Occipital lobe (tissue), 3 donors: ENCODE measurements at places on chromosomes 11 and 22. TPM values are rescaled to one million over a fixed set of nuclear protein-coding genes. Genes with fewer than 3 reads are reported as not detected.

GRCh38 chr11:22666688-22667439, 453 bp downstream of the GAS2 start:
- peak; percentile 43 for DNase-seq

APLNR gene
- 5.8 TPM for total RNA-seq

DNA sequence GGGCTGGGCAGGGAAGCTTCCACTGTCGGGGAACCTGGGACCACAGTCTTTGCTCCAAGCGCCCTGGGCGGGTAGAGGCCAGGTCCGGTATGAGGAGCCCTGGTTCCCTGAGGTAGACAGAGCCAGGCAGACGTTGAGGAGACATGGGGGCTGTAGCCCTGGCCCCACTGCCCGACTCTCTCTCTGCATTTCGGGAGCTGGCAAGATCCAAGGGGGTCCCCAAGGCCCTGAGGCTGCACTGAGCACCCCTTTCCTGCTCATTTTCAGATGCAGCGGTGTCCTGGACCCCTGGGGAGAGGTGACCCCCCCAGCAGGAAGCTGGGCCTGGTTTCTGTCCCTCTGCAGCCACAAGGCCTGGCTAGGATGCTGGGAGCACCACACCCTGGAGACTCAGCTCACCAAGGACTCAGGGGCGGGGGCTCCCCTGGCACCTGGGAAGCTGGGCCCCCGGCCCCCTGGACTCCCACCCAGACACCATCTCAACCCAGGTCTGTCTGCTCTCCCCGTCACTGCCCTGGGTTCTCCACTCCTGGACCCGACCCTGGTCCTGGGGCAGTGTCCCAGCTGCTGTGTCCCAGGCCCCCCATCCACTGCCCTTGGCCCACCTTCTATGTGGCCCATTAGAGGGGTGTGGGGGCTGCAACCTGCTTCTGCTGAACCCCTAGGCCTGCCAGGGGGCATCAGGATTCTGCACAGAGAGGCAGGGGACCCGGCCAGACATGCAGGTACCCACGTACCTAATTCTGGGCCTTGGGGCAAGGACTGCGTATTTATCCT, 15.0 kb upstream of the MUC6 start:
- no peak for DNase-seq

- DNase-seq: no peak
Measured at GRCh38 chr22:50131894-50132293, 38.6 kb upstream of the PANX2 start.

POTEH gene
- total RNA-seq: not detected

EMID1 gene
- total RNA-seq: 31.8 TPM

GRCh38 chr22:49877642-49878041, 24.0 kb downstream of the ZBED4 start:
- no peak for DNase-seq

- DNase-seq: no peak
Measured at GRCh38 chr11:121696931-121697670, 244.3 kb upstream of the SORL1-AS1 start.

- DNase-seq: no peak
Measured at GRCh38 chr22:28841111-28841510, 40.7 kb upstream of the XBP1 start.

CD3D gene
- total RNA-seq: not detected

DNA sequence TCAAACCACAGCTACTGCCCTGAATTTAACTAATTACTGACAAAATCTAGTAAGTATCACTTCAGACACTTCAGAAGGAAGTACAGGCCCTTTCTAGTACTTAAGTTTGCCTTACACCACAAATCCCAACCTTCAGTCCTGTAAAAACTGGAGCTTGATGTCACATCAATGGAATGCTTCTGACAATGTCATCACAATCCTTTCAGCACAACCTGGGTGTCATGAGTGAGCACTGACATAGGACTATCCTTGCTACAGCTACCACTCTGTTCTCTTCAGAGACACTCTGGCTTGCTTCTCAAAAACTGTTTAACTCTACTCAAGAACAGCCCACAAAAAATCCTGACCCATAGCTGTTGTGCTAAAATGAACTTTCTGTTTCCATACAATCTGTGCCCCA, 108.2 kb downstream of the RRM1 start:
- DNase-seq: no peak

DNA sequence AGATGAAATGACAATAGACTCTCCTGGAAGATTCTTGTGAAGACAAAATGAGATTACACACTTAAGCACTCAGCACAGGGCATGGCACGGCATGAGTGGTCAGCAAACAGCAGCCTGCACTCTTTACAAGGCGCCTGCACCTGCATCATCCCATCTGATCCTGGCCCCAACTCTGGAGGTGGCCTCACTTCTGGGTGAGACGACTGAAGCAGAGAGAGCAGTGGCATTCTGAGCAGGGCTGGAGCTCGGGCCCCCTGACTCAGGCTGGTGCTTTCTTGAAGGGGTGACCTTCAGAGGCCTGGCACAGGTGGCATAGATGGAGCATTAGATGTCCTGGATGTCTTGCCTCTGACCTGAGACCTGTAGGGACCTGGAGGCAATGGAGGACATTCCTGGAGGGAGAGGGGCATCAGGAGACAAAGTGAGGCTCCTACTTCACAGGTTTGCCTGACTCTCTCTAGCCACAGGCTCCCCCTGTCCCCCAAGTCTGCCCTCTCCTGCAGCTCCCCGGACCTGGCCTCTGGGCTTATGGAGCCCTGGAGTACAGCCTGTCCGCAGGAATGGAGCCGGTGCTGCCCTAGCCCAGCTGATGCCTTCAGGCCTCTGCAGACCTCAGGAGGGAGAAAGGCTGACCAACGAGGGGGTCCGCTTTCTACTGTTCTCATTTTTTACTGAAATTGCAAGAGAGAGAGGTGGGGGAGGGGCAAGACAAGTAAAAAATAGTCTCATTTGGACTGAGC, 65.5 kb upstream of the THY1 start:
- no peak for DNase-seq

LAYN gene
- total RNA-seq: 4.4 TPM

- no peak for DNase-seq
Measured at GRCh38 chr11:106925245-106925644, 93.0 kb downstream of the GUCY1A2 start.

SHISA8 gene
- not detected for total RNA-seq

SLC22A25 gene
- under 0.01 TPM for total RNA-seq

DNA sequence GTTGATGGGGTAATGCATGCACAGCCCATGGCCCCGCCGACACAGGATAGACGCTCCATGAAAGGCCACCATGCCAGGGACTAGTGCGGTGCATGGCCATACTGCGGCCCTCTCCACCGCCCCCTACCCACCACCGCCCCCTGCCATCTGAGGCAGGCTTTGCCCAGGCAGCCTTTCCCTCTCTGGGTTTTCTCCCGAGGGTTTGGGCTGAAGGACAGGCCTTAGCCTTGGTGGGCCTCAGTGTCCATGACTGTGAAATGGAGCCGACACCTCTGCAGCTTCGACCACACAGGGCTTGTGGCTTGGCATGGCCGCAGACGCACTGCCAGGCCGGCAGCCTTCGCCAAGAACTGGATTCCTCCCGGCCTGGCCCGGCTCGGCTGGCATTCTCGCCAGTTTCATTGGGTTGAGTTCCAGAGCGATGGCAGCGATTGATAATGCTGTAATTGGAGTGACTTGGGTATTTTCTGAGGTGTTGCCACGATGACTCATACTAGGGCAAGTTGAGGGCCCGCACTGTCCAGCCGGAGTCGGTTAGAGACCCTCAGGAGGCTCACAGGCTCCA, 111.3 kb downstream of the WNT7B start:
- DNase-seq: no peak
